Glomerular endothelial cell (primary cell): ENCODE measurements at places on chromosomes 4 and X. TPM values are rescaled to one million over a fixed set of nuclear protein-coding genes. Genes with fewer than 3 reads are reported as not detected.

Gene LINC00632
- 3.9 and 7.2 TPM in 2 replicates for total RNA-seq

Gene SMIM10
- 0.29 and 0.76 TPM in 2 replicates for total RNA-seq

Gene STAG2
- total RNA-seq: 38.3 and 85.0 TPM in 2 replicates

Gene ARX
- total RNA-seq: not detected in 2 replicates

Gene PWWP3B
- 0.18 TPM in 1 of 2 replicates, not detected in the other for total RNA-seq

Gene POU3F4
- total RNA-seq: not detected in 2 replicates

Gene PPARGC1A
- 0.15 and 1.8 TPM in 2 replicates for total RNA-seq

Gene ADGRG2
- total RNA-seq: not detected in 2 replicates

Gene FUNDC1
- total RNA-seq: 9.9 and 19.2 TPM in 2 replicates

Gene INTU
- 2.1 and 8.1 TPM in 2 replicates for total RNA-seq

Gene GPR34
- not detected in 2 replicates for total RNA-seq

Gene TCEAL6
- total RNA-seq: not detected in 2 replicates

Gene PDGFRA
- 1.1 and 3.2 TPM in 2 replicates for total RNA-seq

Gene SSX2
- not detected in 2 replicates for total RNA-seq

Gene CXCL5
- 12.0 and 17.5 TPM in 2 replicates for total RNA-seq
